ENCODE measurements at places on chromosomes 3 and 15.

DNA sequence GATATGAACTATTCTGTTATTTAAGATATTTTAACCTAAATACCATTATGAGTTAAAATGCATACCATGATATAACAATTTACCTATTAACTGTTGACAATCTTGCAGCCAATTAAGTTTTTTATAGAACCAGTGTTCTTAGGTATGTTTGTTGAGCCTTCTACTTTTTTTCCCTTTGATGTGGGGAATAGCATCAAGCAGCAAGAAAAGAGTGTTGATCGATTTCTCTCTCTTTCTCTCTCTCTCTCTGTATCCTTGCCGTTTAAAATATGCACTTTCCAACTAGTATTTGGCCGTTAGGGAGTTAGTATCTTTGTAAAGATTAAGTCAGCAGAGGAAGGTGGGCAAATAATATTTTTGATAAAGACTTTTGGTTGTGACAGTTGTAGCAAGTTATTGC is 5.9 kb downstream of the CHD2 start:
- no peak for DNase-seq

- no peak for DNase-seq
Observed at GRCh38 chr15:39312984-39313383, 267.9 kb upstream of the THBS1 start.

- DNase-seq: no peak
Observed at GRCh38 chr3:187852842-187853730, 107.8 kb upstream of the BCL6 start.

DNA sequence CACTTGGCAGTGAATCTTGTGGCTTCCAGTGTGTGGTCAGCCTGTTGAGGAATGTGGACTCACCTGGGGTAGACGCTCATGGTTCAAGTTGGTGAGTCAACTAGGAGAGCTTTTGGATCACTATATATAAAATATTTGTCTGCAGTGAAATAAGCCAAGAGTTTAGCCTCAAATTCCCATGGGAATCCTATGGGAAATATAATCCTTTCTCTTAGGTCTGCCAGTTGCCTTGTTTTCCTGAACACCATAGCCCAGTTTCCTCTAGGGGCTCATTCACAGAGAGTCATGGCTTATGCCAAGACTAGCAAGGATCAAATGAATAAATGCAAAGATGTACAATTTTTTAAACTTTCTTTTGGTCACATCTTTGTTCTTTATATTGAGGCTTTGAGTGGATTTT is 100.1 kb upstream of the NPHP3 start:
- no peak for DNase-seq

DNA sequence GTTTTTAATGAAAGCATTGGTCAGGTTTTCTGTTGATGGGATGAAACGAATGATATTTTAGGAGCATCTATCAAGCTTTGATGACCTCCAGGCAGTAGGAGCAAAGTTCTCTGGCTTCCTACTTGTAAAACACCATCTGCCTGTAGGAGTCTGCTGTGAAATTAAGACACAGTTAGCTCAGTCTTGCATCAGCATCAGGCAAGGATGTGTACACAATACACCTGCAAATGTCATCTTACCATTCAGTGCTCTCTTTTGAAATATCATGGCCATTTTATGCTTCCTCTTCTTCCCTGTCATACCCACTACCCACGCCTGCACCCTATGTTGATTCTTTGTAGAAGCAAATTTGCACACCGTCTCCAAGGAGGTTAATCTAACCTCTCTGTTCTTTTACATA is 38.2 kb downstream of the B3GALNT1 start:
- no peak for DNase-seq
